ENCODE measurements at places on chromosomes 16 and 17.

DNA sequence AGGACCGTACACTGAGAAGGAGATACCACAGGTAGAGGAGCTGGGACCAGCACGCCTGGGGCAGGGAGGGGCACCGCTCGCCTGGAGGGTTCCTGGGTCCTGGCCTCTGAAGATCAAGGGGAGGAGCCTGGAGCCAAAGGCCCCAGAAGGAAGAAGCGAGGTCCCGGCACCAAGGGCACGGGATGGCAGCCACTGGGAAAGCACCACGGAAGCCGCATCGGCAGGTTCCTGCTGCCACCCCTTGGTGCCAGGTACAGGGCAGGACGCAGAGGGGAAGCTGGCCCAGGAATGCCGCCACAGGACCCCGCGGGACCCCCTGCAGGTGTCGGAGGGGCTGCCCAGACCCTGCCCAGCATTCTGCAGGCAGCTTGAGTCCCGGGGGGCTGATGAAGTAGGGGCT, 42.5 kb upstream of the CBFA2T3 start:
- DNase-seq: no peak

GRCh38 chr16:7541026-7541425, 208.4 kb downstream of the RBFOX1 start:
- no peak for DNase-seq

DNA sequence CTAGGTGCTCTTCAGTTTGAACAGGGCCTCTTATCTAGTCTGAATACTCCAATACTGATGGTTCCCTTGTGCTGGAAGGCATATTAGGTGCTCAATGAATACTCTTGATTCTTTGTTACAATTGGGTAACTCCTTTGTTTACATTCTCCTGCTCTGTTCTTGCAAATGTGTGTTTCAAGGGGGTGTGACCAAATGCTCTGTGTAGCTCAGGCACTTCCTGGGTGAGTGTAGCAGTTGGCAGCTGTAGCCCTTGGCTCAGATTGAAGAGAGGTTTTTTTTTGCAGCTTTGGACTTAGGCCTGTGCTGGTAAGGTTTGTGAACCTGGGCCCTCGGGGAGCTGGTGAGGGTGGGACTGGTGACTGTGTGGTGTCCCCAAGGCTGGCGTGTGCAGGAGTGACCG, 20.2 kb downstream of the TBCD start:
- no peak for DNase-seq

GRCh38 chr16:9134739-9135138, 43.3 kb downstream of the HAPSTR1 start:
- DNase-seq: peak; percentile 87

DNA sequence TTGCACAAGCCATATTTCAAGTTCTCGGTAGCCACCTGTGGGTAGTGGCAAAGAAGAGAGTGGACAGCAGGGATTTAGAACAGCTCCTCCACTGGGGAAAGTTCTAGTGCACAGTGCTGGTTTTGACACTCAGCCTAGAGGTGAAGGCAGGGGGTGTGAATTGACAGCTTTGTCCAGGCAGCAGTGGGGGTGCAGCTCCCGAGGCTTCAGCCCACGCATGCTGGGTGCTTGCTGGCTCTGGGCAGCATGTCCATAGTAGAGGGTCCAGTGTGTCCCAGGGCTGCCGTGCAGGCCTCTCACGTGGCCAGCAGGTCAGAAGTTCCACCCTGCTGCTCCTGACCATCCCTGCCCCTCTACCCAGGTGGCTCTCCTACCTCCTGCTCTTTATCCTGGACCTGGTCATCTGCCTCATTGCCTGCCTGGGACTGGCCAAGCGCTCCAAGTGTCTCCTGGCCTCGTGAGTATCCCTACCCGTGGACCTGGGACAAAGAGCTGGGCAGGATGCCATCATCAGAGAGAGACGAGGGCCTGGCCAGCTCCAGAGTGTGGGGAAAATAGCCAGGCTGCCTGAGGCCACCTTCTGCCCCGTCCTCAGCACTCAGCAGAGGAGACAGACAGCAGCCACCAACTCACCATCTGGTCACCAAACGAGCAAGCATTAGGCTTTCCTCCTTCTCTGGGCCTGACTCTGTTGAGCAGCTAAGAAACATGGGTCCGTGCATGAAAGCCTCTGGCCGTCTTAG, 29.8 kb downstream of the TTYH2 start:
- no peak for DNase-seq

Measured in GM23338 (cell line).